Stimulated activated CD4-positive, alpha-beta T cell treated with anti-CD3 and anti-CD28 coated beads, Interleukin-15, amount 100 ng/mL, for 24 hours (primary cell): ENCODE measurements at places on chromosomes 3 and 15.

GRCh38 chr15:37076543-37076942, 23.8 kb downstream of the MEIS2 start:
- no peak for DNase-seq

- no peak for DNase-seq
Measured at GRCh38 chr3:13865106-13865505, 14.8 kb downstream of the WNT7A start.

DNA sequence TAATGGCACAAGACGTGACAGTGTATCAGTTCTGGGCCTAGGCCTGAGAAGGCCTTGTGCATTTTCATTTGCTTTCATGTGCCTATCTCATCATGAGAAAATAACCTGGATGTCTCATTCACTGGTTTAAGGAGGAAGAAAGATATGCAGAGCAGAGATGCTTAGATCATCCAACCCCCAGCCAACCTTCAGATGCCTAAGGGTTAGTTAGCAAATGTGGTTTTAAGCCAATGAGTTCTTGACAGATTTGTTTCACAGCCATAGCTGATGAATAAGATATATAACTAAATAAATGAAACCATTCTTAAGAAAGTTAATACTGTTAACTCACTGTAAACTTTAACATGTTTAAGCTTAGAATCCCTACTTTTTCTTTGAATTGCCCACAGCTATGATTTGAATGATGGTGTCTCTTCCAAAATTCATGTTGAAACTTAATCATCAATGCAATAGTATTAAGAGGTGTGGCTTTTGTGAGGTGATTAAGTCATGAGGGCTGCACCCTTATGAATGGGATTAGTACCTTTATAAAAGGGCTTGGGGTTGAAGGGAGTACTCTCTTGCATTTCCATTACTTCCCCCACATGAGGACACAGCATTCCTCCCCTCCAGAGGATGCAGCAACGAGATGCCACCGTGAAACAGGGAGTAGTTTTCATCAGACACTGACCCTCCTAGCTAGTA, 324.6 kb upstream of the TBC1D5 start:
- DNase-seq: no peak

DNA sequence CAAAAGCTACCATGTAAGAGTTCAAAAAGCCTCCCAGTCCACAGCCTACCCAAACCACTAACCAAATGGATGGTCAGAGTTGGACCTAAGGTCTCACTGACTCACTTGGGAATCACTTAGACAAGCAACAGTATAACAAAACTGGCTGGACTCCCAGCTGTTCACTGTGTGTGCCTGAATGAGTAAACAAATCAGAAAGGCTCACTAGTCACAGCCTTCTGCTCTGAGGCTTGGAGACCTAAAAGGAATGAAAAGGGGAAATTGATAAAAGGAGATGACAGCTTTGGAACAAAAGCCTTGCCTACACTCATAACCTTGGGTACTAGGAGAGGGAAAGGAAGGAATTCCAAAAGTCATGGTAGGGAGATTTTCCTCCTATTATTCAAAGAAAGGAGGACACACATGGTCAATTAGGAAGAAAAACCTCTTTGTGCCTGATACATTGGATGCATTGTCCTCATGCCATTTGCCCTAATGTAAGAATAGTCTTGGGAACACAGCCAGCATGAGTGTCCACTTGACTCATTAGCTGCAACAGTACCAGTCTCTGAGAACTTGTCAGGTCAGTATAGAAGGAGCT, 92.3 kb downstream of the FRMD5 start:
- DNase-seq: no peak

- DNase-seq: no peak
Measured at GRCh38 chr3:98952404-98952803, 50.9 kb upstream of the DCBLD2 start.
